Neural progenitor cell (in vitro differentiated cells): ENCODE measurements at places on chromosomes 3 and 15.

- no peak for DNase-seq
- H3K4me3 ChIP-seq: peak overlapping the region; percentile 92
- peaks cover 40% of the 10 kb centered on the region for H3K27me3 ChIP-seq
- H3K4me1 ChIP-seq: peaks cover 15% of the 10 kb centered on the region
- H3K36me3 ChIP-seq: no peaks in the 10 kb centered on the region
Observed at GRCh38 chr15:63276342-63277037, 915 bp upstream of the APH1B start.

- no peak for DNase-seq
- H3K27ac ChIP-seq: no peak overlapping the region
- H3K4me1 ChIP-seq: no peaks in the 10 kb centered on the region
- H3K36me3 ChIP-seq: no peaks in the 10 kb centered on the region
- H3K27me3 ChIP-seq: no peaks in the 10 kb centered on the region
Observed at GRCh38 chr3:57699591-57699990, 6.7 kb upstream of the DENND6A start.

- no peaks in the 10 kb centered on the region for H3K36me3 ChIP-seq
- H3K27ac ChIP-seq: no peak overlapping the region
- no peaks in the 10 kb centered on the region for H3K4me1 ChIP-seq
- H3K4me3 ChIP-seq: no peak overlapping the region
- no peak for DNase-seq
- no peaks in the 10 kb centered on the region for H3K27me3 ChIP-seq
Observed at GRCh38 chr3:70539908-70540307, 227.5 kb upstream of the MDFIC2 start.

GRCh38 chr3:30518181-30518864 is 88.1 kb upstream of the TGFBR2 start:
- no peak for DNase-seq
- no peaks in the 10 kb centered on the region for H3K27me3 ChIP-seq

- no peaks in the 10 kb centered on the region for H3K27me3 ChIP-seq
- H3K4me1 ChIP-seq: no peaks in the 10 kb centered on the region
Observed at GRCh38 chr3:178182337-178182779, 353.9 kb upstream of the KCNMB2 start.

GRCh38 chr3:110625201-110625747 is 446.3 kb upstream of the NECTIN3 start:
- no peaks in the 10 kb centered on the region for H3K4me1 ChIP-seq
- no peaks in the 10 kb centered on the region for H3K36me3 ChIP-seq
- no peak overlapping the region for H3K4me3 ChIP-seq
- peak; percentile 3 for DNase-seq

GRCh38 chr15:25346371-25346770 is 92.5 kb downstream of the UBE3A start:
- H3K4me1 ChIP-seq: peaks cover 24% of the 10 kb centered on the region
- no peak overlapping the region for H3K4me3 ChIP-seq
- H3K27ac ChIP-seq: no peak overlapping the region
- no peaks in the 10 kb centered on the region for H3K36me3 ChIP-seq
- H3K27me3 ChIP-seq: no peaks in the 10 kb centered on the region
- DNase-seq: no peak

GRCh38 chr3:192155194-192155593 is 572.1 kb downstream of the FGF12 start:
- no peaks in the 10 kb centered on the region for H3K27me3 ChIP-seq
- H3K4me1 ChIP-seq: peaks cover 9% of the 10 kb centered on the region
- H3K4me3 ChIP-seq: peak overlapping the region; percentile 47
- H3K36me3 ChIP-seq: no peaks in the 10 kb centered on the region

DNA sequence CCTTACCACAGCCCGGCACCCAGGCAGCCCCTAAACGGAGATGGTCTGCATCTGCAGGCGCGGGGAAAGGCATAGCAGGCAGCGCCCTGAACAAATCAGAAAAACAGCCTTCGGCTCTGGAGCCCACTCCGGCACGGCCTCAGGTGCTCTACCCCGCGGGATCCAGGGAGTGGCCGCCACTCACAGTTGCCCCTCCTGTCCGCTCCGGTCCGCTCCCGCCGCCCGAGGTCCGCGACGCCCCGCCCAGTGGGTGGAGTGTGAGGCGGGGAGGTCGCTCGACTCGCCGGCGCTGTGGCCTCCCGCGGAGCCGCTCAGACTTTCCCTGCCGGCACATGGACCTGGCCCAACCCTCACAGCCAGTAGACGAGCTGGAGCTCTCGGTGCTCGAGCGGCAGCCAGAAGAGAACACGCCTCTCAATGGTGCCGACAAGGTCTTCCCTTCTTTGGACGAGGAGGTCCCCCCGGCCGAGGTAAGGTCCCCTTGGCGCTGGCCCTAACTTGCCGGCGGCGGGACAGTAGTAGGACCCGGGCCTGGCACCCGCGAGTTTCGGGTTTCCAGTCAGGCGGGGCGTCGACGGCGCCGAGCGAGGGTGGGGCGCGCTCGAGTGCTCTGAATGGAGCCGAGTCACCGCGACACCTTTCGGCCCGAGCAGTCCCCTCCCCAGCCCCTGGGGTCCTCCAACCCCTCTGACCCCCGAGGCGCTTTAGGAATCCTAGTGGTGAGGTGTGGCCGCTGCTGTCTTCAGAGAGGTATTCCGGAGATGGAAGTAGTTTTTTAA is at the start of gene C3orf52:
C3orf52 (plus strand) TSS at position 314 of the 779 bp plus-strand sequence; CDS start at position 333, 19 bp downstream.
- H3K36me3 ChIP-seq: no peaks in the 10 kb centered on the region
- peak within 1 kb of the TSS; percentile 56 for H3K4me3 ChIP-seq
- H3K4me1 ChIP-seq: peaks cover 15% of the 10 kb centered on the region
- peak; percentile 93 for DNase-seq
- H3K27me3 ChIP-seq: peaks cover 46% of the 10 kb centered on the region

DNA sequence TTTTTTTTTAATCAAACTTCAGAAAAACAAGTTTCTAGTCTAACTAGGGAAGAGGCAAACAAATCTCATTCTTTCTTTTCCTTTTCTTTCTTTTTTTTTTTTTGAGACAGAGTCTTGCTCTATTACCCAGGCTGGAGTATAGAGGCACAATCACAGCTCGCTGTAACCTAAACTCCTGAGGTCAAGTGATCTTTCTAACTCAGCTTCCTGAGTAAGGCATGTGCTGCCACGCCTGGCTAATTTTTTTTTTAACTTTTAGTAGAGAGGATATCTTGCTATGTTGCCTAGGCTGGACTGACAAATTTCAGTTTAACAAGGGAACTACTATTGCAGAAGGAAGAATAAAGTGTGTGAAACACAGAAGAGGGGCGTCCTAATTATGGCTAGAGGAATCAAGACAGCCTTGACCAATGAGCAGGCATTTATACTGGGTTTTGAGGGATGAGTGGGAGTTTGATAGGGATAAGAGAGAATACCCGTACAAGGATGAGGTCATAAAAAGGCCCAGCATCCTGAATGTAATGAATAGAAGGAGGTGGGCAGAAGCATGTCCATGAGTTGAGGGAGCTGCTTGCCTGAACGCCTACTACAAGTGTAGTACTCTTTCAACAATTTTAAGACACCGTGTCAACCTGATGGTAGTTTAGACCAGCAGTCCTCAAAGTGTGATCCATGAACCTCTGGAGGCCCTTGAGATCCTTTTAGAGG is 6.7 kb upstream of the ZFAND6 start:
- H3K27me3 ChIP-seq: peaks cover 9% of the 10 kb centered on the region
- no peak overlapping the region for H3K4me3 ChIP-seq
- no peaks in the 10 kb centered on the region for H3K4me1 ChIP-seq
- H3K27ac ChIP-seq: no peak overlapping the region
- DNase-seq: no peak

DNA sequence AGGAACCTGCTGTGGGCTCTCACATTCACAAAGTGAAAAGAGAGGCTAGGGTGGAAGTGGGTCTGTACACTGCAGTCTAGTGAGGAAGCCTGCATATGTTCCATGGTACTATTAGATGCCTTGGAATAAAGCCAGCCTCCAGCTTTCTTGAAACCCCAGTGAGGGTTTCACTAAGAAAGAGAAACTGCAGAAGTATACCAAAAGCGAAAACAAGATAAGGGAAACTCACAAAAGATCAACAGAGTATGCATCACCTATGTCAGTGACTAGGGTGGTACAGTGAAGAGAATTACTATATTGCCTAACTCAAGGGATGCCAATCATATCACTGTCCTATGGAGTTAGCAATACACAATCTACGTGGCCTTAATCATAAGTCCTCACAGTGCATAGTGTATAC is 212.5 kb upstream of the GADL1 start:
- H3K36me3 ChIP-seq: no peaks in the 10 kb centered on the region
- no peak overlapping the region for H3K27ac ChIP-seq
- H3K27me3 ChIP-seq: no peaks in the 10 kb centered on the region
- no peak for DNase-seq

DNA sequence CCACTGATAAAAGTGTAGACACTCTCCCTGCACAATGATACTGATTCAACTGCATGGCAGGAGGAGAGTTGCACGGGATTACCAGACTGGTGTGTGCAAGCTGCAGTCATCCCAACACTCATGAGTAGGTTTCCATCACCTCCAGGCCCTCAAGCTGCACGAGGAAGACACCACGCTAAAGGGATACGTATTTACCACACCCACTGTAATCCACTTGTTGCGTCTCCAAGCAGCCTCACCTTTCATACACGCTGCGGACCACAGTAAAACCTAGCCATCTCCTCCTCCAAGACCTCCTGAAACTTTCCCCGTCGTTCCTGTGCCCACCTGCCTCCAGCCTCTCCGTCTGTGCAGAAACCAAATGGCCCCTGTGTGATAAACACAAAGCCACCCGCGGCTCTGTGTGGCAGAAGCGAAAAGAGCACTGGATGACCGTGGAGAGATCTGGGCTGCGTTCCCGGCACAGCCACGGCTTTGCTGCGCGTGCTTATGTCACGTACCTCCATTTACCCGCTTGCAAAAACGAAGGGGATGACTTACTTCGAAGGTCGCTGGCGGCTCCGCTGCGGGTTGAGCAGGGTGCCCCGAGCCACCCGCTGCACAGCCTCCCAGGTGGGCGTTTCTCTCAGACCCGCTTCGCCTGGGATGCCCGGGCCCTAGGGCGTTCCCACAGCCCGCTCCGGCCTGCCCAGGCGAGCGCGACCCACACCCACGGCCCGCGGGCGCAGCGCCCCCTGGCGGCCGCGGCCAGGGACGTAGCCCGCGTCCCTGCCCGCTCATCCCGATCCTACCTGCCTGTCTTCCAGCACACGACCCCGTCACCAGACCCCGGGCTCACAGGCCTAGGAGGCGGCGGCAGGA is 643 bp downstream of the ABCC5 start:
- no peak overlapping the region for H3K27ac ChIP-seq
- H3K4me1 ChIP-seq: peaks cover 13% of the 10 kb centered on the region
- no peaks in the 10 kb centered on the region for H3K36me3 ChIP-seq
- H3K27me3 ChIP-seq: no peaks in the 10 kb centered on the region
- DNase-seq: peak; percentile 78

DNA sequence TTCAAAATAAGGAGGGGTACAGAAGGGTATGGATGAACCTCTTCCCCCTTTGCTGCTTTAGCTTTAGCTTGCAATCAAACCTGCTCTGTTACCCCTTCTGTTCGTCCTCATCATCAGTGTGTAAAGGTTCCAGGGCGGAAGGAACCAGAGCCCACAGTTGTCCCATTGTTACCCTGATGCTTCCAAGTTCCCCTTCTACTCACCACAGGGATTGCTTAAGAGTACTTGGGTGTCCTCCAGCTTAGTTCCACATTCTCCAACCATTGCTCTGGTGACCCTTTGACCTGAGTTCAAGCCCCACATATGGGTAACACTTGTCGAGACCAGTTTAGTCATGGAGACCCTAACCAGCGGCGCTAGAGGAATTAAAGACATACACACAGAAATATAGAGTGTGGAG is 1080.1 kb upstream of the ALCAM start:
- no peaks in the 10 kb centered on the region for H3K27me3 ChIP-seq
- no peak overlapping the region for H3K27ac ChIP-seq
- H3K4me1 ChIP-seq: peaks cover 7% of the 10 kb centered on the region
- H3K4me3 ChIP-seq: no peak overlapping the region

- no peak overlapping the region for H3K27ac ChIP-seq
- DNase-seq: no peak
- no peaks in the 10 kb centered on the region for H3K27me3 ChIP-seq
- H3K4me1 ChIP-seq: peaks cover 33% of the 10 kb centered on the region
- H3K36me3 ChIP-seq: no peaks in the 10 kb centered on the region
- no peak overlapping the region for H3K4me3 ChIP-seq
Observed at GRCh38 chr15:35184646-35185045, 99.6 kb upstream of the NANOGP8 start.

DNA sequence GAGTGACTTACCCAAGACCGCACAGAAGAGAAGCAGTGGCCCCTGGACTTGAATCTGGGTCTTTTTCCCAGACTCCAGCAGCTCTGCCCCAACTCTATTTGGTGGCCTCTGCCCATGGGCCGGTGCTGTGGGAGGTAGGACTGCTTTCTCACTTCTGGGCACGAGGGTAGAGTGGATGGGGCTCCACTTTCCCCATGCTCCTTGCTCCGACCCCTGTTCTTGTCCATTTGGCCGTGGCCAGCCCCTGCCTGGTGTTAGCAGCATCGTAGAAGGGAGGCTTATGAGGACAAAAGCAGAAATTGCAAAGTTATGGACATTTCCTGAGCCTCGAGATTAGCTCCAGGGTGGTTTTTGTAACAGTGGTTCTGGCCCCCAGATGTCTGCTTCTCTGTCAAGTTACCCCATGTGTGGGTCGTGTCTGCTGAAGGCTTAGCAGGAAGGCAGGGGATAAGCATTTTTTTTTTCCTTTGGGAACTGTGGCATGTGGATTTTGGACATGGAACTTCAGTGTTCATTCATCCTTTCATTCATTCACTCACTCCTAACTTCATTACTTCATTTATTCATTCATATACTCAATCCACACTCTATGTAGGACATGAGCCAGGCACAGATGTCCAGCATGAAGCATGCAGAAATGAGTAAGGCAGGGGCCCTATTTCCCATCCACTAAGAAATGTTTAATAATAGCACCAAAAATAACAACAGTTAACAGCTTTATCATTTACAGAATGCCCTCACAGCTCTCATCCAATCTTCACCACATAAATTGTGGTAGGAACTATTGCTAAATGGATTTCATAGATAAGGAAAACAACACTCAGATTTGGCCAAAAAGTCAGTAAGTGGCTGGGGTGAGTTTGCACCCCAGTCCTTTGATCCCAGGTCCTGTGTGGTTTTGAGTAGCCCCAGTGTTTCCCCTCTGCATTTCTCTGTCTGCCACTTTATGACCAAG is 180.5 kb downstream of the OPA1 start:
- H3K27ac ChIP-seq: no peak overlapping the region
- H3K4me3 ChIP-seq: no peak overlapping the region
- no peaks in the 10 kb centered on the region for H3K36me3 ChIP-seq
- H3K4me1 ChIP-seq: peaks cover 67% of the 10 kb centered on the region

GRCh38 chr3:128155616-128156360 is 2.5 kb downstream of the EEFSEC start:
- H3K4me1 ChIP-seq: peaks cover 5% of the 10 kb centered on the region
- no peak overlapping the region for H3K4me3 ChIP-seq
- DNase-seq: no peak
- no peaks in the 10 kb centered on the region for H3K36me3 ChIP-seq
- peaks cover 26% of the 10 kb centered on the region for H3K27me3 ChIP-seq
- H3K27ac ChIP-seq: no peak overlapping the region

- H3K4me1 ChIP-seq: peaks cover 4% of the 10 kb centered on the region
- no peak overlapping the region for H3K4me3 ChIP-seq
- peak; percentile 50 for DNase-seq
- H3K27ac ChIP-seq: no peak overlapping the region
- no peaks in the 10 kb centered on the region for H3K36me3 ChIP-seq
Observed at GRCh38 chr15:93035953-93036810, 52.8 kb downstream of the RGMA start.
